ENCODE measurements at places on chromosomes 4 and X.

- DNase-seq: peak; percentile 84
Measured at GRCh38 chr4:1676605-1677525, 7.2 kb downstream of the FAM53A start.

GRCh38 chr4:96194993-96195392 is 355.1 kb downstream of the PDHA2 start:
- DNase-seq: no peak

- DNase-seq: peak; percentile 51
Measured at GRCh38 chr4:184310171-184310567, 92.5 kb upstream of the ENPP6 start.

DNA sequence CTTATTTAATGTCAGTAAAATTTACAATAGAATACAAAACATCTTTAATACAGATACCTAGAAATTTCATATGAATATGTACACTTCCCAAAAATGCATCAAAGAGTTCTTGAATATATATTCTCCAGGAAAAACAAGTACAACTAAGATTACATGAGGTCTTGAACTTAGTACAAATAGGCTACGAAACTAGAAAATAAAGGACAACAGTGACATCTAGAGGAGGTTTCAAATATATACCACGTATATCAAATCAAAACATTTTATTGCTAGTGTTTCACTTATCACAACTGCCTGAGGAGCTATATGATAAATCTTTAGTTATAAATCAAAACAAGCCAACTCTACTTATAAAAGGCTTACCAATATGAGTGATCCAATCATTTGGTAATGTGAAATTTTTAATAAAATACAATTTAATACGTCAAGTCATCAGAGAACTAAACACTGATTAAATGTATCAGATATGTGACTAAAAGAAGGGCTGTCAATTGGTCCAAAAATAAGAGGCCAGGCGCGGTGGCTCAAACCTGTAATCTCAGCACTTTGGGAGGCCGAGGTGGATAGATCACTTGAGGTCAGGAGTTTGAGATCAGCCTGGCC is 36.6 kb downstream of the ANAPC10 start:
- peak; percentile 82 for DNase-seq

GRCh38 chr4:26821677-26822503 is 38.8 kb upstream of the STIM2 start:
- no peak for DNase-seq

DNA sequence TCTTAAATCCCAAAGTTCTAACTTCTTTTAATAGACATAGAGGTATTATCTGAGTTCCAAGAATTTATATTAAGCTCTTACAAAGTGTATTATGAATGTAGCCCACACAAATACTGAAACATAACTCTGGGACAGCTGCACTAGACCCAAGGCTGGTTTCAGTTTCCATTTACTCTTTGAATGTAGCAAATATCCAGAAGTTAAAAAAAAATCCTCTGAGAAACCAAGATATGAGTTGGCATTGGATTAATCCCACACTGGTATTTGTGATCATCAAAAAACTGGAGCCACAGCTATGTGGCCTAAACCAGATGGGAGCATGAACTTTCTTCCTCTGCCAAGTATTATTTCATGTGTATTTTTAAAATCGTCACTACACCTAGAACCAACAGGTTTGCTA is 23.6 kb upstream of the SMPX start:
- no peak for DNase-seq

DNA sequence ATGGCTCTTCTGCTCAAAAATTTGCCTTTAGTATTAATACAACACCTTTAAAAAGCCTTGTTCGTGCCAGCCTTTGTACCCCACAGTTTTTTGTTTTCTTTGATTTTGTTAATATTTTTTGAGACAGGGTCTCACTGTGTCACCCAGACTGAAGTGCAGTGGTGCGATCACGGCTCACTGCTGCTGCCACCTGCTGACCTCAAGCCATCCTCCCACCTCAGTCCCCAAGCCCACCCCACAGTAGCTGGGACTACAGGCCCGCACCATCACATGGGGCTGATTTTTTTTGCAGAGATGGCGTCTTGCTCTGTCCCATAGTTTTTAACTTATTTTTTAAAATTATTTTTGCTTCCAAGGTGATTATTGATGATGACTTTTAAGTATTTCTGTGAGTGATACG is 134.0 kb downstream of the HTR2C start:
- DNase-seq: no peak

GRCh38 chr4:182103614-182104319 is 139.4 kb upstream of the TENM3 start:
- no peak for DNase-seq

GRCh38 chr4:56727150-56727549 is 46.1 kb upstream of the HOPX start:
- no peak for DNase-seq

DNA sequence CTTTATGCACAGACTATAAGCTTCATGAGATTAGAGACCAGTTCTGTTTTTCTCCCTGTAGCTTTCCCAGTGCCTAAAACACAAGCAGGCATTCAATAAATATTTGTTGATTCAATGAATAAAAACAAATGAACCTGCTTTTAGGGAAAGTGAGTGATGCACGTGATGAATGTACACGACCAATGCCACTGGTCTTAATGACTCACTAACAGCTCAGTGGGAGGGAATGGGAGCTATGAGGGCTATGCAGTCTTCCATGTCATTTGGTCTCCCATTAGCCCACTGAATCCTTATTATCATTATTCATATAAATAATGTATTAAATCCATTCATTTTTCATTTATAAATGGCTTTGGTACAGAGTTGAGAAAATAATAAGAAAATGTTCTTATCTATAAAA is 247.4 kb downstream of the FBXO8 start:
- no peak for DNase-seq

DNA sequence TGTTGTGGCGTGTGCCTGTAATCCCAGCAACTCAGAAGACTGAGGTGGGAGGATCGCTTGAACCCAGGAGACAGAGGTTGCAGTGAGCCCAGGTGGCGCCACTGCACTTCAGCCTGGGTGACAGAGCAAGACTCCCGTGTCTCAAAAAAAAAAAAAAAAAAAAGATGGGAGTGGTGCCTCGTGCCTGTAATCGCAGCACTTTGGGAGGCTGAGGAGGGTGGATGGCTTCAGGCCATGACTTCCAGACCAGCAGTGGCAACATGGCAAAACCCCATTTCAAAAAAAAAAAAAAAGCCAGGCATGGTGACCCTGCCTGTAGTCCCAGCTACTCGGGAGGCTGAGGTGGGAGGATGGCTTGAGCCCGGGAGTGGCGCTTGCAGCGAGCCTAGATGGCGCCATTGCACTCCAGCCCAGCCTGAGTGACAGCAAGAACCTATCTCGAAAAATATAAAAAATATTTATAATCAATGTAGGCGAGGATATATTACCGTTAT is 27.0 kb downstream of the EIF2S3 start:
- DNase-seq: peak; percentile 74

GRCh38 chrX:35680940-35681346 is 117.2 kb upstream of the MAGEB16 start:
- no peak for DNase-seq

GRCh38 chrX:120790118-120790517 is 85.5 kb downstream of the CT47B1 start:
- DNase-seq: peak; percentile 80

GRCh38 chr4:11415409-11416070 is 13.2 kb downstream of the HS3ST1 start:
- DNase-seq: no peak

DNA sequence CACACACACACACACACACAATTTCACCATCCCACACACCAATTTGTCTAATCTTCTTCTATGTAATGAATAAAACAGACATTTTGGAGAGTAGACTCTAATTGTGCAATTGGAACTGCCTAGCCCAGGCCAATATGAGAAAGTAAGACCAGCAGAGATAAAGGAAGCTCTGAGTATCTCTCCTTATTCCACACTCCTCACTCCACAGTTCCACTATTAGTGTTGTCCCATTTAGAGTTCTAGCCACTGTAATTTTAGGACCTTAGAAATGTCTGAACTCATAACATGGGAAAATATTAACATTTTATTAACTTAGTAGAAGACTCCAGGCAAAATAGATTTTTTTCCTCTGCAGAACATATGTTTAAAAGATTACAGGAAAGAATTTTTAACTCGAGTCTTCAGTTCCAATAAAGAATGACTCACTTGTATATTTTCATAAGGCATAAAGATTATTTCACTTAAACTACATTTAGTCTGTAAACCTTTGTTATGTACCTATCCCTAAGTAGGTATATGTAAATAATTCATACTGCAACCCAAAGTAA is 297.6 kb upstream of the INTU start:
- no peak for DNase-seq

GRCh38 chrX:71107762-71108360 is 1.3 kb upstream of the CXorf65 start:
- peak; percentile 90 for DNase-seq

DNA sequence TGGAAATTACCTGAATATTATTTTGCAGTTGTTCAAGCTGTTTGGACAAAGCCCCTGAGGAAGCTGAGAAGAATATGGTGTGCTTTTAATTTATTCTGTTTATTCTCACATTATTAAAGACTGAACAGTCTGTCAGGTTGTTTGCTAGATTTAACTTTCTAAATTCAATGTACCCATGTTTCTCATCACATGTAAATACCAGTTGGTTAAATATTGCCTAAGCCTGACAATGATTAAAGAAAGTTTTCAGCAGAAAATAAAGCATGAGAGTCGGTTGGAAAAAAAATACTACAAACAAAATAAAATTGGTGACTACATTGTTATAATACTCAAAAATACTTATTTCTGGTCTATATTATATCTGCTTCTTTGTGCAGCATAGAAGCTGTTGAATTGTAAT is 1974.7 kb downstream of the ARAP2 start:
- DNase-seq: no peak

DNA sequence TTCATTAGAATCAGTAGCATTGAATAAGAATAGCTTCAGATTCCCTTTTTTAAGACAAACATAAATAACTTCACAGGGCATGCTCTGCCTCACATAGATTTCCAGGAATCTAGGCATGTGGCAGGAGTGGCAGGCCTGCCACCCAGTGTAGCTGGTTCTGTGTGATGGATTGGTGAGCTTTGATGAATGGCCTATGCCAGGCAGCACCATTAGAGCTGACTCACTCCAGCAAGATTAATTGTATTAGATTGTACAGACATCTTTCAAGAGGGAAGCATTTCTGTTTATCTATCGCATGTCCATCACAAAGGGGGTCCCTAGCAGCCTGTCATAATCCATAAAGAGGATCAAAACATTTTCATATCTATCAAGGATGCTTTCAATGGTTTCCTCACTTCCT is 71.9 kb downstream of the NAA11 start:
- no peak for DNase-seq

DNA sequence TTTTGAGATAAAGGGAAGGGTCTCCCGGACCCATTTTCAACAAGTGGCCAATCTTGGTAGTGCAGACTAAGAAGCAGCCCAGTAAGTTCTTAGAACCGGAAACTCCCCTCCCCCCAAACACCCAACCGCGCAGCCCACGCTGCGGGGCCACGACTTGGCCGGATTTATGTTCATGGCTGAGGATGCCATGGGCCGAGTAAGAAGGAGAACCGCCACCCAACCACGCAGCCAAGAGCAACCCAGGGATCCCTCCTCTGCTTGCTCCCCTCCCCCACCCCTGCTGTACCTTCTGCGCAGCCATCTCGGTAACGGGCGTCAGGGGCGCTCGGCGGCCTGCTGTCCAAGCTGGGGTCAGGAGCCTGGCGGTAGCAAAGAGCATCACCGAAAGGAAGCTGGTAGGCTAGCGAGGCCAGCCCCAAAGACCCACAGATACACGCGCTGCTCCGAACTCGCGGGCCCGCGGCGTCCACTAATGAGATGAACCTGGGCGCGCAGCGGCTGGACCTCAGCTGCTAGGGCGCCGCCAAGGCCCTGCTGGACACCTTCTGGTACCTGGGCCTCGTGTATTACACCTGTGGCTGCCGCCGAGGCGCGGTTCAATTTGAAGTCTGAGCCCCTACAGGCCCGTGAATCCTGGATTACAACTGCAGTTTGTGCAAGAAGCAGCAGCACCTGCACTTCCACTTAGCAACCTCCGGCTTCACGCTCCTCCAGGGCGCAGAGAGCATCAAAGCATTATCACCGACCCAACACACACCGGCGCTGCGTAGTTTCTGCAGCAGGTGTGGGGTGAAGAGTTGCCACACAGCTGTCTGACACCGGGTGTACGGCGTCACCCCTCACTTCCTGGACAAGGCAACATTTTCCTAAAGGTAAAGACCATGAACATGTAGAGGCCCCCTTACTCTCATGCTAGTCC is 63.4 kb downstream of the NUDT10 start:
- DNase-seq: peak; percentile 51

GRCh38 chr4:88143504-88143903 is 14.9 kb downstream of the ABCG2 start:
- no peak for DNase-seq

GRCh38 chr4:43776371-43776770 is 672.2 kb downstream of the KCTD8 start:
- peak; percentile 42 for DNase-seq

DNA sequence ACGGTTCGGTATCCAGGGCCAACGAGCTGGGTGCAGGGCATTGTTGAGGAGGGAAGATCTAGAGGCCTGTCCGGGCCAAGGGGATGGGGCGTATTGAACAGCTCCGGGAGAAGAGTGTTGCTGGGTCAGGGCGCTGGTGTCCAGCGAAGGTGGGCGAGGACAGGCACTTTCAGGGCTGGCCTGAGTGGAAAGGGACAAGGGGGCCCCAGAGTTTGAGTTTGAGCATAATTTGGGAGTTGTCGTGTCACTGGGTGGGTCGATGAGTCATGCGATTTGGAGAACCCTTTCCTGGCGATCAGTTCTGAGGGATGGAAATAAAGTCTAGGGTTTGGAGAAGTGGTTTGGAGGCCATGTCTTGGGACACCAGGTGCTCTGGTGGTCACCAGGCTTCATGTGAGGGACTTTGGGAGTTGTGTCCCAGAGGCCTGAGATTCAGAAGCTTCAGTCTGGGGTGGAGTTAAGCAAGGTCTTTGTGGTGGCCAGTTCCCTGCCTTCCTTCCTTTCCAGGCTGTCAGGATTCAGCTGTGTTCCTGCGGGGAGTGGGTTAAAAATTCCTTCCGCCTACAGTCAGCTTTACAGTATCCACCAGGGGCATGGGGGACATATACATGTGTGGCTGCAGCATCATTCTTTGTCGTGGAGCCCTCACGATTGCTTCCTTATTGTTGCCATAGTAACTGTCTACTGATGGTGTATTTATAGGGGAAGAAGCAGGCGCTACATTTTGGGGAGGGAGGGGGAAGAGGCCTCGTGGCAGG is 504 bp downstream of the PRRG3 start:
- no peak for DNase-seq

- no peak for DNase-seq
Measured at GRCh38 chr4:2831611-2832308, 11.9 kb upstream of the ADD1 start.

- DNase-seq: no peak
Measured at GRCh38 chr4:189355590-189355989, 585.1 kb upstream of the FRG1 start.

Data from hematopoietic multipotent progenitor cell treated with erythropoietin and hydrocortisone succinate and interleukin-3 and kit ligand, for 4 days (in vitro differentiated cells).